ENCODE measurements at places on chromosomes 3 and 15. TPM values are rescaled to one million over a fixed set of nuclear protein-coding genes. Genes with fewer than 3 reads are reported as not detected.

Gene WDR53
- 13.5 TPM for total RNA-seq

Gene ITIH4
- total RNA-seq = 5.9 TPM

Gene GOLGA8T
- total RNA-seq = 1.5 TPM

Gene SYNPR
- not detected for total RNA-seq

Gene ISL2
- total RNA-seq = 2.0 TPM

Gene MAP1A
- total RNA-seq = 16.9 TPM

Gene A4GNT
- total RNA-seq = not detected

Gene ACTRT3
- 1.7 TPM for total RNA-seq

Gene GNAT1
- not detected for total RNA-seq

Gene ZPLD1
- total RNA-seq = not detected

Gene SLC22A13
- total RNA-seq = not detected

Gene RHCG
- total RNA-seq = 1,938 TPM

Gene KY
- total RNA-seq = 3.7 TPM

Gene FSIP1
- 0.98 TPM for total RNA-seq

Gene NME9
- not detected for total RNA-seq

Gene ZNF860
- 2.0 TPM for total RNA-seq

Gene GOLGA6D
- not detected for total RNA-seq

Gene C3orf20
- total RNA-seq = 0.49 TPM

Gene TBC1D5
- 48.1 TPM for total RNA-seq

Gene SPSB4
- total RNA-seq = 0.98 TPM

Gene FETUB
- 3.7 TPM for total RNA-seq

Gene CPEB1
- total RNA-seq = 10.6 TPM

Gene ADGRG7
- total RNA-seq = not detected

Gene GATM
- total RNA-seq = 50.1 TPM

Gene LPCAT4
- 47.4 TPM for total RNA-seq

Gene SPINK8
- not detected for total RNA-seq

Gene WDR93
- not detected for total RNA-seq

Gene ALS2CL
- 134 TPM for total RNA-seq

Gene STRIT1
- not detected for total RNA-seq

Gene RYR3
- total RNA-seq = 16.5 TPM
